Nucleus accumbens (tissue), 56 donors: ENCODE measurements at places on chromosomes 3 and 15.

- DNase-seq = no peak
Observed at GRCh38 chr3:7728566-7729519, 772.8 kb upstream of the LMCD1 start.

DNA sequence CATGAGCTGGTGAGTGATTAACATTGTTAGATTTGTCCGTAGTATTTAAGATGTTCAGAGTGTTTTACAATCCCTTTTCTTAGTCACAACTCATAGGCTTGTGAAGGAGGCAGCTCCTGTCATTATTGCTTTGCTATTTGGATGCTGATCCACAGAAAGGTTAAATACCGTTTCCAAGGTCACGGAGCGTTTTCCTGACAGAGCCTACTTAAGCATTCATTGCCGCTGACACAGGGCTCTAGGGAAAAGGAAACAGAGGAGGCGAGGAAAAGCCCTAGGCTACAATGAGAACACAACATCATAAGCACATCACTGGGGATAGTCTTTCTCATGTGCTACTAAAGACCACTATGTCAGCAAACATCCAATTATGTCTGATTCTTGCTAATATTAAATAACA, 38.5 kb upstream of the CPB1 start:
- DNase-seq = no peak

GRCh38 chr15:81311752-81312464, 12.0 kb downstream of the STARD5 start:
- no peak for DNase-seq

DNA sequence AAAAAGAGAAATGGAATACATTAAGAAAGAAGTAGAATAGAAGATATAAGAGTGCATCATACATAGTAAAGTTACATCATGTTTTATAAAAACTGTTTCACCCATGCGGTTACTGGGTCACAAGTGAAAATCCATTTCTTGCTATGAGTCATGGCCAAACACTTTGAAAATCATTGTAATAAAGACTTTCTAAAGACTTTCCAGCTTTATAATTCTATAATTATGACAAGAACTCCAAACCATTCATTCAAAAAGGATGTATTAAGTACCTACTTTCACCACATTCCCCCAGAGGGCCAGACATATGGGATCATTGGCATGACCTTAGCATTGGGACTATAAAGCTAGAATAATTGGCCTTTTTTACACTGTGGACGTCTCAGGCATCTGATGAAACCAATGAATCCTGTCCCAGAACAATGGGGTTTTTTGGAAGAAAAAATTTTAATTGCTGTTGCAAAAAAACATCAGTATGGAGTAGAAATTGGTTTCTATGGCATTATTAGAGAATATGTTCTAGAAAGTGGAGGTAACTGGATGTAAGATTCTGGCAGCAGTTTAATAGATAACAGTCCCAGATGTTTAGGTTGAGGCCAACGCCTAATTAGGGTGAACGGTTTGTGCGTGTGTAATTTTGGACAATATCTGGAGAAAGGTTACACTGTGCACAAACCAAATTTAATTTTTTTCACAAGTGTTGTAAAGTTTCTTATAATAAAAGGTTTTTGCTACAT, 3.3 kb upstream of the SKIC8 start:
- DNase-seq = no peak

DNA sequence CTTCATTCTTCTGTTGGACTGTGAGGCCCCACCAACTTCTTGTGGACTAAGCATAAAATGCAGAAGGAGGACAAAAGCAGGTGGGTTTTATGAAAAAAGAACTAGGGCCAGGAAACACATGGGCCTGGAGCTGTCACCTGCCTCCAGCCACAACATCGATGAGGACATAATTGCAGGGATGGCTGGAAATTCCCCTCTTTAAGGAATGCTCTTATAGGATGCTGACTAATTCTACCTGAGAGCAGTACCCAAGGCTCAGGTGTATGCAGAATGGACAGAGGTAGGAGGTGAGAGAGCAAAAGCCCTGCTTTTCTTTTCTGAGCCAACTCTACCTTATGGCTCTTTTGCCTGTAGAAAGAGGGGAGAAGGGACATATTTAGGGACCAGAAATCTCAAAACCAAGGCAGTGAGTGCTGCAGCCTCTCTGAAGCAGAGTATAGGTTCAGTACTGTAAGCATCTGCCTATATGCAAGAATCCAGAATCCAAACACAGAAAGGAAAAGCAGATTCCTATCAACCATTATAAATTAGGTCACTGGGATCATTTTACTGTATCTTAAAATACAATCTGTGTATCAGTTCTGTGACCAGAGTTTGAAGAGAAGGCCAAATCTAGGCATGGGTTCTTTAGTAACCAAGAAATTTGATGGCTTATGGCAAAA, 205.3 kb upstream of the WNT5A start:
- no peak for DNase-seq

GRCh38 chr3:103786296-103786695, 1351.5 kb downstream of the ZPLD1 start:
- DNase-seq = no peak

DNA sequence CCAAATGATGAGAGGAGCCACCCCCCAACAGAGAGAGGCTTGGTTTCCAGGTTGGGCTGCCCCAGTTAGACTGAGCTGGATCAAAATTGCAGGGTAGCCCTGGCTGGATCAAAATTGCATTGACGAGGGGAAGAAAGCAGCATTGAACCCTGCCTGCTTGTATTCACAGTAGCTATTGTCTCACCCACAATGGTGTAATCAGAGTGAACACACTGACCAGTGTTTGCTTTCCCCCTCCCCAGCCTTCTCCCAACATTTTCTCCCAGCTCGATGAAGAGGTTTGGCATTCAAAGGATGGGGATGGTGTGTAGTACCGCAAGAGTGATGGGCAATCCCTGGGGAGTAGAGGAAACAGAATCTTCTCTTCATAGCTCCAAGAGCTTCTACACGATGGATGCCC, 223.8 kb downstream of the ADAMTS9 start:
- DNase-seq = peak; percentile 77

DNA sequence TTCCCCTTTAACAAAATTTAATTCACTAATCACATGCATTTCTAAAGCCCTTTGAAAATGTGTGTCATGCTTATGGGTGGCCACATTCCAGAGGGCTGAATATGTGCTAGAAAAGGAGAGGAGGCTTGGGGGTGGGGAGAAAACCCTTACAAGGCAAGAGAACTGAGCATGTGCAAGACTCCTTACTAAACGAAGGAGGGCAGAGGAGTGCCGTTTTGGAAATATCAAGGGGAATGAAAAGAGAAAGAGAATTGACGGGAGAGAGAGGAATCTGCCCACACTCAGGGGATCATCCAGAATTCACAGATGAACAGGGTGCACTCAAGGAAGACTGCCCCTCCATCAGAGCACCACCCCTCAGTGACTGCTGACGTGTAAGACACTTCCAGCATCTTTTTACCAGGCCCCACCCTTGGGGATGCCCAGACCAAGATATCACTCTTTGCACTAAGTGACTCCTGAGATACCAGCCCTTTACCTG, 37.9 kb upstream of the TSC22D2 start:
- peak; percentile 56 for DNase-seq

GRCh38 chr3:81998139-81998755, 236.8 kb upstream of the GBE1 start:
- DNase-seq = no peak

DNA sequence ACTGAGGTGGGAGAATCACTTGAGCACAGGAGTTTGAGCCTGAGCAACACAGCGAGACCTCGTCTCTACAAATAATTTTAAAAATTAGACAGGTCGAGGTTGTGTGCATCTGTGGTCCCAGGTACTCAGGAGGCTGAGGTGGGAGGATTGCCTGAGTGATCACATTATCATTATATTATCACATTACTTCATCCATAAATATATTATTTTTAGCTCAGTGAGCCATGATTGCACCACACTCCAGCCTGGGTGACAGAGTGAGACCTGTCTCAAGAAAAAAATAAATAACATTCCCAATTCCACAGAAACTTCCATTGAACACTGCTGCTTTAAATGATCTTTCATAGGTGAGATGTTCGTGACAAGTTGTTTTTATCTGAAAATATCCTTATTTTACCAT, 21.8 kb downstream of the GABPB1 start:
- DNase-seq = no peak

GRCh38 chr15:52806284-52806655, 16.1 kb upstream of the ONECUT1 start:
- no peak for DNase-seq

GRCh38 chr3:71497971-71498444, 85.5 kb downstream of the FOXP1 start:
- no peak for DNase-seq

- DNase-seq = no peak
Observed at GRCh38 chr3:56076746-56077145, 391.5 kb downstream of the ERC2 start.

- DNase-seq = no peak
Observed at GRCh38 chr3:65993134-65993900, 45.4 kb downstream of the MAGI1 start.

- DNase-seq = no peak
Observed at GRCh38 chr3:18443665-18444594, 18.8 kb upstream of the SATB1 start.

GRCh38 chr3:65785065-65785645, 253.6 kb downstream of the MAGI1 start:
- no peak for DNase-seq

- no peak for DNase-seq
Observed at GRCh38 chr3:162337630-162338029, 841.0 kb downstream of the OTOL1 start.

- DNase-seq = peak; percentile 26
Observed at GRCh38 chr3:50627407-50628051, 10.6 kb downstream of the MAPKAPK3 start.

- DNase-seq = no peak
Observed at GRCh38 chr15:100787567-100788417, 91.8 kb upstream of the ALDH1A3 start.

- no peak for DNase-seq
Observed at GRCh38 chr3:59367150-59367549, 317.3 kb upstream of the CFAP20DC start.

GRCh38 chr3:42666577-42666998, 13.1 kb downstream of the ZBTB47 start:
- DNase-seq = no peak

- no peak for DNase-seq
Observed at GRCh38 chr3:86800116-86800515, 190.8 kb downstream of the VGLL3 start.

DNA sequence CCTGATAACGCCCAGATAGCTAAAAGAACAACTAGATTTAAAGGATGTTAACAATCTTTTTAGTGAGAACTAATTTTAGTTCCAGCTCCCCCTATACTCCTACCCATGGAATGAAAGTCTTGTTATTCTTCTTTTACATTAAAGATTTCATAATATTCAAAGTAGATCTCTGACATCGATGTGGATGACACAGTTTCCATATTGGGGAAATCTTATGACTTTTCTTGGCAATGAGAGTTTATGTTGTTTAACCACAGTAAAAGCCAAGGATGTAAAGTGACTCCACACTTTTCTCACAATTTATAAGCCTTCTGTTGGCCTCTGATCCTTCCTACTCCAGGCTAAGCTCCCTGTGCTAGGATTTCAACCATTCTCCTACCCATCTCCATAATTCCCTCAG, 332.6 kb upstream of the KCNMB2 start:
- no peak for DNase-seq

DNA sequence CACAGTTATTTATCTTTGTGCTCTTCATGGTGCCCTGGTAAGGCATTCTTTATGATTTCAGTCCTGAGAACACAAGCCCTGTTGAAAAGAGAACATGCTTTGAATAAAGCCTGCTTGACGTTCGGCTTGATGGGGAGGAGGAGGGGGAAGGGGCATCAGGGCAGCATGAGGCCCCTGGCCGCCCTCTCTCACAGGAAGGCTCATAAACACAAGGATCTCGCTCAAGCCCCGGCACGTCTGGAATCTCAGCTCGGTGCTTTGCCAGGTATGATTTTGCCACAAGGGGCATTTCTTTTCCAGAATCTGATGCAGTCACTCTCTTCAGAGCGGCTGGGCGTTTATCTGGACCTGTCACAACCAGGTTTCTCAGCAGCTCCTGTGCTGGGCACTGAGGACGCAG, 129.4 kb downstream of the DNAJB8 start:
- no peak for DNase-seq

DNA sequence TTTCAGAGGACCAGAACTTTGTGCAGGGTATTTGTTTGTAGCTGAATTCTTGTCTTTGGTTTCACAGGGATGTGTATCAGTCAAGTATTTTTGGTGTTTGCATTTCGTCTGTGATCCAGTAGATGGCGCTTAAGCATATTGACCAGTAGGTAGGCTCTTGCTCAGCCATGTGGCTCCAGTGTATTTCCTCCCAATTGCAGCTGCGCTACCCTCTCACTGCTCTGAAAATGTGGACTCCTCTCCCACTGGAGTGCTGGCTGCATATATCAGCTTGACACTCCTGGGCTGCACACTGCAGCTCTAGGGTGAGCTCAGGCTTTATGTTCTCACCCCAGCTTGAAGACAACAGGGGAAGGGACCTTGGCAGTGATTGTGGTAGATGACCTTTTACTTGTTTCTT, 1264.3 kb upstream of the ALCAM start:
- no peak for DNase-seq

GRCh38 chr15:74958320-74958907, 1.8 kb upstream of the RPP25 start:
- no peak for DNase-seq

GRCh38 chr15:54659646-54660045, 537.1 kb downstream of the RSL24D1 start:
- DNase-seq = no peak

DNA sequence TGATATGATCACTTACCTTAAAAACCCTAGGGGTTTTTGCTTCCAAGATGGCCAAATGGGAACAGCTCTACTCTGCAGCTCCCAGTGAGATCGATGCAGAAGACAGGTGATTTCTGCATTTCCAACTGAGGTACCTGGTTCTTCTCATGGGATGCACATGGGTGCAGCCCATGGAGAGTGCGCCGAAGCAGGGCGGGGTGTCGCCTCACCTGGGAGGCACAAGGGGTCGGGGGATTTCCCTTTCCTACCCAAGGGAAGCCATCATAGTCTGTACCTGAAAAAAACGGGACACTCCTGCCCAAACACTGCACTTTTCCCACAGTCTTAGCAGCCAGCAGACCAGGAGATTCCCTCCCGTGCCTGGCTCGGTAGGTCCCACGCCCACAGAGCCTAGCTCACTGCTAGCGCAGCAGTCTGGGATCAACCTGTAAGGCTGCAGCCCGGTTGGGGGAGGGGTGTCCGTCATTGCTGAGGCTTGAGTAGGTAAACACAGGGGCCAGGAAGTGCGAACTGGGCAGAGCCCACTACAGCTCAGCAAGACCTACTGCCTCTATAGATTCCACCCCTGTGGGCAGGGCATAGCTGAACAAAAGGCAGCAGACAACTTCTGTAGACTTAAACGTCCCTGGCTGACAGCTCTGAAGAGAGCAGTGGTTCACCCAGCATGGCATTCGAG, 78.6 kb downstream of the CTNNB1 start:
- no peak for DNase-seq
